Stimulated activated CD4-positive, alpha-beta T cell treated with anti-CD3 and anti-CD28 coated beads, TNF-alpha, amount 100 ng/mL, for 1 hour (primary cell): ENCODE measurements at places on chromosomes 2 and 18.

DNA sequence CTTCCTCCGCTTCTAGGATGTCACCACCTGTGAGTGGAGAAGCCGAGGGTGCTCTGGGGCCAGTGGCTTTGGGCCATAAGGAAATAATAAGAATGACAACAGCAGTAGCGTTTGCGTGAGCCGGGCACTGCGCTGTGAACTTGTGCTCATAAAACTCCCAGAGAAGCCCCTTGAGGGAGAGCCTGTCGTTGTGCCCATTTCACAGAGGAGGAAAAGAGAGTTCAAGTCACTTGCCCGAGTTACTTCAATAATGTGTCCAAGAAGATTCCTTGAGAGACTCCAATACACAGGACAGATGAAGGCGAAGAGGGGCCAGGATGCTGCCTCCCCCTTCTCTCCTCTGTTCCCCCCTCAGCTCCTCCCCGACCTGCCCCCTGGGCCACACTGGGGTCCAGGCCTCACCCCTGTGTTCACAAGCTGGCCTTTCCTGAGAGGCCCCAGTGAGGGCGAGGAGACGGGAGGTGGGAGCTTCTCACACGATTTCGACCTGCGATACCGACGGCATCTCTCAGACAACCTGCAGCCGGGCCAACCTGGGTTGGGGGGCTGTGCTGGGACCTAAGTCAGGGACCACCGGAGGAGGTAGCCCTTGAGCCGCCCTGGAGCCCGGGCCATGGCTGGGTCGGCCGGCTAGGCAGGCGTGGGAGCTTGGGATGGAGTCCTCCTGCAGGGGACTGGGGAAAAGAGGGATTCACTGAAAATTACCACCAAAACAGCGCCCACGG is 53.5 kb upstream of the UBE2F start:
- no peak for DNase-seq

GRCh38 chr2:179861027-179861415 is 391 bp downstream of the ZNF385B start:
- DNase-seq, result no peak

- DNase-seq, result no peak
Measured at GRCh38 chr2:128271597-128271910, 47.1 kb downstream of the HS6ST1 start.

DNA sequence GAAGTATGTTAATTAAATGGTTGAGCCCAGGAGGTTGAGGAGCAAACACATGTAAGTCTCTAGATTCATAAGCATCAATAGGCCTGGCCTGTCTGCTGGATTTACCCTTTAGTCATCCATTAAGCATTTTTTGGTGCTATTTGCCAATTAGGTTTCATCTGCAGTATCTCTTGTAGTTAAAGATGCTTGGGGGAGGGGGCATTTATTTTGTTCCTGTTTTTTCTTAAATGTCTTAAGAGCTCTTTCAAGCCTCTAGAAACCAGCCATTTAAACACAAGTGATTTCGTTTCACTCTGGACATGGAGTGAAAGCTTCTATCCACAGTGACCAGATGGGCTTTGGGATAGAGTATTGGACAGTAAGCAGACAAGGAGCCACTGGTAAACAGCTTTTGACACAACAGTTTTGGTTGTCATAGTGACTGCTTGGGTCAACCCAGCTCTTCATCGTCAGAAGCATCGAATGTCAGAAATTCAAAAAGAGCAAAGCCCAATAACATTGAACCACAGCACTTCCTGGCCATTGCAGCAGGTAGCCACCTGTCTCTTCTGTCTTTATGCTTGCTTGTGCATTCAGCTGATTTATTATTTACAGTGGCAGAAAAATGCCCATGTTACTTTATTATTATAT is 4.9 kb downstream of the QPCT start:
- no peak for DNase-seq

- DNase-seq, result no peak
Measured at GRCh38 chr18:53070788-53071187, 730.8 kb downstream of the DCC start.

- DNase-seq, result no peak
Measured at GRCh38 chr18:39959839-39960238, 1995.2 kb upstream of the PIK3C3 start.

DNA sequence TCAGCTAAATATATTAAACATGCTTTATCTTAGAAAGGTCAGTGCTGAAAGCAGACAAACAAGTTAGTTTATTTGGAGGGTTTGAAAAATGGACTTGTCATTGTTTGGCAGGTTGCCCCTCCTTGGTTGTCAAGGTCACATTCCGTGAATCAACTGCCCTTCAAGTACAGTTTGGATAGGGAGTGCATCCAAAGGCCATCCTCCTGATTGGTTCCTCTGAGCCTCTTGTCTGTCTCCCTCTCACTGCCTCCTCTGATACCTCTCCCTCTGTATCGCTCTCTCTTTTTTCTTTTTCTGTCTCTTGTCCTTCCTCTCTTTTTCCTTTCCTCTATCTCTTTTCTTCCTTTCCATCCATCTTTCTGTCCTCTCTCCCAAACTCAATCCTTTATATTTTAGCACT is 5.4 kb downstream of the ITGAV start:
- no peak for DNase-seq

DNA sequence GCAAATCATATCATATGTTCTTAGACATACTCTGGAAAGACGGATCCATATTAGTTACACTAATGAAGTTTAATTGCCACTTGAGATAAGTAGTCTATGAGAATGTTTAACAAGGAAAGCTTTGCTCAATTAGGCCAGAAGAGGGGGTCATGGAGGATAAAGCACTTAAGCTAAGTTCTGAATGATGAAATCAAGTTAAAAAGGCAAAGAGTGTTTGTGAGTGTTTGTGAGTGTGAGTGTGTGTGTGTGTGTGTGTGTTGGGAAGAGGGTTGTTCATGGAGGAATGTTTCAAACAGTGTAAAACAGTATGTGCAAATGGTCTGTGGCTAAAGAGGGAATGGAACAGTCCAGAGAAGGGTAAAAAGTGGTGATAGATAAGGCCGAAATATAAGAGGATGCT is 360.9 kb downstream of the ERBB4 start:
- no peak for DNase-seq

DNA sequence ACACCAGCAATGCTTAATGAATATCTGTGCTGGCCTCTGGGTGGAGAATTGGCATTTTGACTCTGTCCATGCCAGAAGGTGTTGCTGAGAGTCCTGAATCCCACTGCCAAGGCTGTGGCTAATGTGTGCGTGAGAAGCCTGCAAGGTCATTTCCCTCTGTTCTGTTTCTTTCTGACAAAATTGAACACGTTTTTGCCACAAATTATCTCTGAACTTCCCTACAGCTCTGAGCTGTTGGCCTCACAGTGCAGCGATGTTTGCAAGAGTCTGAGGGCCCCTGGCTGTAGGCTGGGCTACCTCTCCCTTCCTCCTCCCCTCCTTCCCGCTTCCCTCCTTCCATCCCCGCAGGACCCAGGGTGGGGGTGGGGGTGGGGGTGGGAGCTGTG is 154.1 kb upstream of the HS6ST1 start:
- DNase-seq, result no peak

DNA sequence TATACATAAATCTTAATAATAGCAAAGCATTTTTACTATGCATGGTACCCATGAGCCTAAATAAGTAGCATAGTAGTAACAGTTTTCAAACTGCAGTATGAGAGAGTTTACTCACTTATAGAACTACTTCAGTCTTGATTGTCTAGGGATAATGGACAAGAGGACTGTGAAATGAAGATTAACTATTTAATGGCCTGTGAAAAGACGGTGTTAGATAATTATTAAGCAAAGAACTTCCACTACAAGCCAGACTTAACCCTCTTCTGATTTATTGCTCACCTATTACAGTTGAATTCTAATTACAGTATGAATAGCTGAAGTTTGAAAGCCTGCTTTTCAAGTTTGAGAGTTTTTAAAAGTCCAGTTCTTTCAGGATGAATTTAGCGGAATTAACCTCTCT is 18.9 kb downstream of the PIK3C3 start:
- no peak for DNase-seq

DNA sequence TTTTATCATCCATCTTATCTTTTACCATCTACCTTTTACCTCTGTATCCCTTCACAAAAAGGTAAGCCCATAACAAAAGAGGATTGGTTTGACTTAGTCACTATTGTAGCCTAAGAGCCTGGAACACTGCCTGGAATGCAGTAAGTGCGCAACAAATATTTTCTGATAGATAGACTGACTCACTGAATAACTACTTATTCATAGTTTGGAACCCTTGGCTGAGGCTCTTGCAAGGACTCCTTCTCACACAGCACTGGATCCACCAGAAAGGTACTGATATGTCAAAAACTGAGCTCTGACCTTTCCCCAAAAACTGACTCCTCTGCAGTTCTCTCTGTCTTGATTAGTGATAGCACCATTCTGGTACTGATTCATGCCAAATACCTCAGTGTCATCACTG is 426.7 kb downstream of the SETBP1 start:
- DNase-seq, result no peak

GRCh38 chr18:73316513-73316912 is 448.7 kb upstream of the NETO1 start:
- no peak for DNase-seq

- DNase-seq, result no peak
Measured at GRCh38 chr18:77061946-77062517, 70.6 kb downstream of the MBP start.

GRCh38 chr18:10265560-10266333 is 188.7 kb upstream of the APCDD1 start:
- DNase-seq, result no peak

DNA sequence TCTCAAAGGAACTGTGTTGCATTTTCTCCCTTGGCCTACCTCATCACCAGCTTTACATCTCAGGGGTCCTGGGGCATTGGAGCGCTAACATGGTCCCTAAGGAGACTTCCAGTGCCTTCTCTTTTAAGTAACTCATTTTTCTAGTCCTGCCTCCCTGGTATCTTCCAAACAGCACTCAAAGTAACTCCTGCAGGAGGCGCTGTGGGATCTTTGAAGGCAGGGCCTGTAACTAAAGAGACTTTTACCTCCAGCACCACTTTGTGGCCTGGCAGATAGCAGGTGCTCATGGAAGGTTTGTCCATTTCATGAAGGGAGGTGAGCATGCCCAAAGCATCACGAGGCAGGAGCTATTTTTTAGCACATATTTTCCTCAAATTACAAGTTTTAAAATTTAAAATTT is 411.0 kb upstream of the GYPC start:
- DNase-seq, result no peak

GRCh38 chr2:28400419-28400818 is 7.8 kb downstream of the FOSL2 start:
- DNase-seq, result no peak

DNA sequence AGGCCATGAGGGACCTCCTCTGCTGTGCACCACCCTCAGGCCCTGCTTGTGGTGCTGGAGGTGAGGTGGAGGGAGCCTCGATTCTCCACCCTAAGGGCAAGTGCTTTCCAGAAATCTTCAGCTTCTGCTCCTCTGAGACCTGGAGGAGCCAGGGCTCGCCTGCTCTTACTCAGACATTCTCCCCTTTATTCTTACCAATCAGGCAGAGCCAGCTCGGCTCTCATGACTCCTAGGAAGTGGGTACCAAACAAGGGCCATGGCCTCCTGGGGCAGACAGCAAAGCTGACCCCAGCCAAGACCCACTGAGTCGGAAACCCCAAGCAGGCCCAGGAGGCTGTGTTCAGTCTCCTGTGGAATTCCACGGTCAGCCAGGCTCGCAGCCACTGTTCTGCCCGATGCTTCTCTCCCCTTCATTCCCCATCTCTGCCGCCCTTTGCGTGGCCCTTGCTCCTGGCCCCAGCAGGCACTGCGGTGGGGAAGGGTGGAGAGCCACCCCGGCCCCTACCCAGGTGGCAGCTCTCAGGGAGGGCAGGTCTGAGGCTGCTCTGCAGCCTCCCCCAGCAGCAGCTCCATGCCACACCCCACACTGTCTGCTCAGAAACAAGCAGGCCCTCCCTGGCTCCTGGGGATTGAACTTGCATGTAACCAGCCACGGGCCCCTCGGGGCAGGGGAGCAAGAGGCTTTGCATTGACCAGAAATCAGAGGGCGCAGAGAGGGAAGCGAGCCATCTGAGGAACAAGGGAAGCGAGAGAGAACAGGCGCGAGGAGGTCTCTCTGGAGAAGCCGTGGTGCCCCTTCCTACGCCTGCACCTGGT is 24.0 kb downstream of the HS1BP3 start:
- no peak for DNase-seq

DNA sequence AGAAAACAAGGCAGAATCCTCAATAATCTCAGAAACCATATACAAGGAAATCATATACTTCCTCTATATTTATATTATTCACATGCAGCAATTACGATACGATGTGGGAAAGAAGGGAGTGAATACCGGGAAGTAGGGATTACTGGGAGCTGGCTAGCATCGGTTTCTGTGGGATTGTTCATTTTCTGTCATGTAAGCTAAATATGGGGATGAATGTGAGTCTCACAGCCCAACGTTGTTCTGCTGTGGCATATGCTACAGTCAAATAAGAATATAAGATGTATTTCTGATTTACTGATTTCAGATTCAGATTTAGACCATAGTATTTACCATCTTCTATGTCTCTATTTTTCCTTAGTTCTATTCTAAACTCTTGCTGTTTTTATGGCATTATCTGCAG is 113.6 kb downstream of the EVA1A start:
- no peak for DNase-seq

DNA sequence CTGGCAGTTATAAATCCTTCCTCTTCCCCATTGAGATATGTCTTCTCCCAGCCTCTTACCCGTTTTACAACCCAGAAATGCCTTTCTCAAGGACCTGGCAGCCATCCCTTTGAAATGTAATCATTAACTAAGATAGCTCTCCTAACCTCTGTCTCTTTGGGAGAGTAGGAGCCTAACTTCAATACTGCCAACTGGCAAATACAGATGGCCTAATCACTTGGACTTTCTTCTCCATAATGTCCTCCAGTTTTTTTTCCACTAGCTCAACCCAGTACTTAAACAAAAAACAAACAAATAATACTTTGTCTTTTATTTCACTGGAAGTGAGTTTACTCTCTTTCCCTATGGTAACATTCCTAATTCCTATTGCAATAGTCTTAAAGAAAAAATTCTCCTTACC is 1391.1 kb downstream of the SUCLG1 start:
- DNase-seq, result no peak

GRCh38 chr2:232511336-232511890 is 8.8 kb upstream of the PRSS56 start:
- no peak for DNase-seq

GRCh38 chr18:62420151-62420512 is 95.0 kb downstream of the TNFRSF11A start:
- no peak for DNase-seq

- DNase-seq, result no peak
Measured at GRCh38 chr18:41996020-41996419, 41.0 kb downstream of the PIK3C3 start.

DNA sequence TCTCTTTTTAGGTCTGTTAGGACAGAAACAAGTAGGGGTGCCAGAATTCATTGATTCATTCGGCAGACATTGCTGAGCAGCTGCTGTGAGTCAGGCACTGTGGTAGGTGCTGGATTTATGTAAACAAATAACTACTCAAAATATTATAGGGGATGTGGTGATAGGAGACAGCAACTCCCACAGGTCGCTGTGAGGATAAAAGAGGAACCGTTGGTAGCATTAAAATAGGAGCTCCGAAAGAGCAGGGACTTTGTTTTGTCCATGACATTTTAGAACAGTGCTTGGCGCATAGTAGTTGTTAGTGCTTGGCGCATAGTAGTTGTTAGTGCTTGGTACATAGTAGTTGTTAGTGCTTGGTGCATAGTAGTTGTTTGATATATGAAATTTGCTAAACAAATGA is 29.2 kb downstream of the ATP6V1C2 start:
- no peak for DNase-seq
